CD4-positive, alpha-beta T cell treated with Interleukin-17A for 1 hour (primary cell): ENCODE measurements at places on chromosomes 5 and 9.

DNA sequence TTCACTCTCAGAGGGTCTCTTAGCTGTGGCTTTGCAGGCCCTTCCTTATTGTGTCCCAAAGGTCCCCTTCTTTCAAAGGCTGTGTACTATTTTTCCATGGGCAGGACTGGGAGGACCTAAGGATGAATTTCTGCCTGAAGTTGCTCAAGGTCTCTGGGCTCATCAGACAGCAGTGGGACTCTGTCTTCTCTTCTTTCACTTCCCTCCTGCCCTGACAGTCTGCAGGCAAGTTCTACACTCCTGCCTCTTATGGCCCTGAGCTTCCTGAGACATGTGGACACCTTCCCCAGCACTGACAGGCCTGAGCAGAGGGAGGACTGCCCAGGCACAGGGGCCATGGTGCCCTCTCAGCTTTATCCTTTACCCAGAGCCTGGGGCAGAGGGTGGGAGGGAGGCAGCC lies 14.8 kb downstream of the ENHO start:
- no peak for DNase-seq

DNA sequence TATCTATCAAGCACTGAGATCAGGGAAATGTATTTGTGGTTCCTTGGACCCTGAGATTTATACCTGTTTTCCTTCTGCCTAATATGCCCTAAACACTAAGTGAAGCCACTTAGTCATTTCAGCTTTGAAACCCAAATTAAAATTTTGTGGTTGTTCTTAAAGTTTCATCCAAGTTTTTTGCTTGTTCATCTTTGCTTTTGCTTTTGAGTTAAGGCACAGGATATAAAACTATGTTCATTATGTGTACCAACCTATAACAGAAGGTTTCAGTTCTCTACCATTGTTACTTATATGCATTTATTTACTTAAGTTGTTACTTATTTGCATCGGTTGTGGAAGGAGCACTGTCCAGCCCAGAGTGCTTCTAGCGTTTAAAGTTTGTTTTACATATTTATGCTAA lies 382.3 kb downstream of the PTPRD start:
- DNase-seq: no peak

GRCh38 chr5:35926389-35927051 lies 11.9 kb downstream of the CAPSL start:
- DNase-seq: peak; percentile 79

GRCh38 chr5:115393239-115393638 lies 96.8 kb upstream of the CCDC112 start:
- DNase-seq: no peak

- DNase-seq: no peak
Measured at GRCh38 chr9:29332789-29333188, 1759.5 kb upstream of the C9orf72 start.

- no peak for DNase-seq
Measured at GRCh38 chr5:104265531-104266140, 703.0 kb upstream of the NUDT12 start.

DNA sequence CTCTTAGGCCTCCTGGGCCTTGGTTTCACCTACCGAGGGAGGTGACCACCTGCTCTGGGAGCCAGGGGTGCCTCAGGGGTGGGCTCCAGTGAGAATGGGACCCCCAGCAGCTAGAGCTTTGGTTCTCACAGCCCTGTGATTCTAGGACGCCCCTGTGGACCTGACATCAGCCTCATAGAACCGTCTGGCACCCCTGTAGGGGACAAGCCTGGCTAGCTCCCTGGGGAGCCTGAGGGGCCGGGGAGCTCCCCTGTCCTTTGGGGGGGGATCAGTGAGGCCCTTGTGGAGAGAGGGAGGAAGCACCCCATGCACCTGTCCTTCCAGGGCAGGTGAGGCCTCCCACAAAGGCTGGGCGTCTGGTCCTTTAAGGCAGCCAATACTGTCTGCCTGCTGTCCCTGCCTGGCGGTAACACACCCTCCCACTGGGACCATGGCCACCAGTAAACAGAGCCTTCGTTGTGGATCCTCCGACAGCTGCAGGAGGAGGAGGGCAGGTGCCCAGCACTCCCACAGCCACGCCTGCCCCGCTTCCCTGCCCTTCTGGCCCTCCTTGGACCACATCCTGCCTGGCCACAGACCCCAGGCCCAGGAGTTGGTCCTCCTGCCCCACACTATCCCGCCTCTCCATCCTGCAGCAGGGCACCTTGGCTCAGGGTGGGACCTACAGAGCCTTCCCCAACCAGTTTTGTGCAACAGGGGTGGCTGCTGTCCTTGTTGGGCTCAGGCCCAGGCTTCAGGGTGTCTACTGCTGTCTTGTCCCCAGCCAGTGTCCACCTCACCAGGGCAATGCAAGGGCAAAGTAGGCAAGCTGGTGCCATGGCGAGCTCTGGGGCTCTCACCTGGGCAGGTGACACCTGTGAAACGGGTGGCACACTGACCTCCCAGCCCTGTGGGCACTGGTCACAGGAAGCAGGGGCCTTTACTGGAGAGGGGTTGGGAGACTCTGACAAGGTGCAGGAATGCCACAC lies 3.0 kb upstream of the TUBB4B start:
- DNase-seq: no peak

GRCh38 chr5:76771705-76772405 lies 47.0 kb upstream of the F2RL1 start:
- no peak for DNase-seq

DNA sequence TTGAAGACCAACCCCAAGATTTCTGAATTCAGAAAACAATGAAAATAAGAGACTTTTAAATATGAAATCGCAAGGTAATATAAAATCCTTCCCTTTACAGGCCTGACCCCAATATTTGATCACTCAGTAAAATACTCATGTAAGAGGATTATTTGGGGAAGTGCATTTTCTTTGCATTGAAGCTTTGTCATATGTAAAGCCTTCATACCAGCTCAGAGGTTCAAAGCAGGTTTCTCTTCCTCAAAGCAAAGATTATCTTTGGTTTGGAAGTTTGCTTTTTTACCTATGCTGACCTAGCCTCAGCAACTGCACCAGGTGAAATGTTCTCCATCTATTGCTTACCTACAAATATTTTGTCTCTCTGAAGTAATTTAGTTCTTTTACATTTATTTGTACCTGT lies 106.5 kb upstream of the PARP8 start:
- no peak for DNase-seq

DNA sequence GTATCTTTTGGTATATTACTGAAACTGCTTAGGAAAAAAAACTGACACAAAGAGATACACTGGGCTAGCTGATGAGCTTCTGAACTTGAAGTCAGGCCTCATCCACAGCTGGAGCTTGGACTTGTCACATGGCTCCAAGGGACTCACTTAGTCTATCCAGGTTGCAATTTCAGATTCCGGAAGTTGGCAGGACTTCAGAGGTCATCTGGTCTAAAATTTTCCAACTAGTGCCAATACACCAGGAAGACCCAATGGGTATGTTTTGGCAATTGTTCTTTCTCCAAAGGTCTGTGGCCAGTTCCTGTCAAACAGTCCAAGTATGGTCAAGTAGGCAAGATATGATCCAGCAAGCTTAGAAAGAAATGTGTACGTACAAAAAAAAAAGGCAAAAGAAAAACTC lies 36.7 kb downstream of the MRPS27 start:
- no peak for DNase-seq

DNA sequence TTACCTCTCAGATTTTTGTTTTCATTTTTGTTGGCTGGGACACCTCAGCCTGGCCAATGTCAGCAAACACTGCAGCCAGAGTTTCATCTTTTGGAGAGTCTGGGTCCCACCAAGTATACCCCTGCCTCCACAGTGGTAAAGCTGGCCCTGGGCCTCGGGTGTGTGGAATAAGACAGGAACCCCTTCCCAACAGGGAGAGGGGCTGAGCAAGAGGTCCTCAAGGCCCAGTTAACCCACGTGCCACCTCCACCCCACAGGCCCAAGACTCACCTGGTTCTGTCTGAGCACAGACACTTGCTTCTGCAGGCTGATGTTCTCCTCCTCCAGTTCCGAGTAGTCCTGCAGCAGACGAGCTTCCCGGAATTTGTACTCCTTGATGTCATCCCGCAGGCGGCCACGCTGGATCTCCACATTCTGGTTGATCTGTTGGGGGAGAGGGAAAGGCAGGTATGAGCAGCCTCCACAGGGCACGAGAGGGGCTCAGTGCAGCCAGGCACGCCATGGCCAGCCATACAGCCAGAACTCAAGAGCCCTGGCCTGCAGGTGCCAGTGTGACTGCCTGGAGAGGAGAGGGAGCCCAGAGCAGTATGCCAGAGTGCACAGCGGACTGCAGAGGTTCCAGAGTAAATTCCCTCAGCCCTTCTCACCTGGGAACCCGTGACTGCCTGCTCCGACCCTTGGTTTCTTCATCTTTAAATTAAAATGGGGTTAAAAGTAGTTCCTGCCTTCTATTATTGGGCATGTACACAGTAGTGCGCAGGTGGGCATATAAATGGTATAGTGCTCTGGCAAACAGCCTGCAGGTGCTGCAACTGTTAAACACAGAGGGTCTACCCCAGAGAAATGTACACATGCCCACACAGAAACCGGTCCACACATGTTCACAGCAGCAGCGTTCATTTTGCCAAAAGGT lies 42.0 kb downstream of the BICD2 start:
- DNase-seq: no peak

- no peak for DNase-seq
Measured at GRCh38 chr9:72981433-72981832, 28.6 kb upstream of the ALDH1A1 start.

DNA sequence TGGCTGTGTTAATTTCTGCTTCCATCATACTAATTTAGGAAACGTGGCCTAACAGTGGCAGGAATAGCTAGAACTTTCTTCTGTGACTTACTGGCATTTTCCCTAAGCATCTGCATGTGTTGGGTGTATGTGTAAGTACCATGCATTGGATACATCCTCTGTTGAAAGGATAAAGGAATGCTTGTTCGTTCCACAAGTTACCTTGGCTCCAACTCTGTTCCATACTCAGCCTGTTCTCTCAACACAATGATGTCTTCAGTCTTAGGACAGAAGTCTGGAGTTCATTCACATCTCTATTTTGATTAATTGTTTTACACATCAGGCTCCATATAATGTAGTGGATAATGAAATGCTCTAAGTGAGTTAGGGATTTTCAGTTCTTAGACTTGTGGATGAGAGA lies 190.1 kb upstream of the DMRT1 start:
- DNase-seq: no peak
